ENCODE measurements at places on chromosomes 11 and 22. TPM values are rescaled to one million over a fixed set of nuclear protein-coding genes. Genes with fewer than 3 reads are reported as not detected.

APOA5 gene
- not detected for polyA plus RNA-seq

GRCh38 chr11:61730240-61730994 lies 22.0 kb upstream of the MYRF start:
- no peak for DNase-seq

- no peak for DNase-seq
Measured at GRCh38 chr11:110131386-110132123, 38.4 kb downstream of the ZC3H12C start.

- DNase-seq = no peak
Measured at GRCh38 chr11:8811571-8811970, 99.4 kb upstream of the AKIP1 start.

GRCh38 chr11:61110255-61111049 lies 8.2 kb downstream of the CD5 start:
- no peak for DNase-seq

SSH3 gene
- polyA plus RNA-seq = 4.5 TPM

CFAP300 gene
- not detected for polyA plus RNA-seq

DNA sequence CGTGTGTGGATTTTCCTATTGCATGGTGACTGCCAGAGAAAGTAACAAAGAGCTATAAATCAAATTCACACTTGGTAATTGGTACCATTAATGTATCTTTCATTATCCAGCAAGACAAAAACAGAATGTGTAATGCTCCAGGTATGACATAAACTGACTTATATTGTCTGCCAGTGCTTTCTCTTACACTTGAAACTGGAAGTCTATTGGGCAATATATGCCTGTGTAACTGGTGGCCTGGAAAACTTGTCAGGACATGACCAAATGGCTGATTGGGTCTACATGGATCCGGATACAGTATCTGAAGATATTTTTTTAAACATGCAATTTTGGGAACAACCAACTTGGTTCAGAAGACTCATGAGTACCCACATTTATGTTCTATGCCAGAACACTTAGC lies 174.6 kb upstream of the ARHGAP42 start:
- no peak for DNase-seq

GRAMD1B gene
- polyA plus RNA-seq = 0.76 TPM

DNA sequence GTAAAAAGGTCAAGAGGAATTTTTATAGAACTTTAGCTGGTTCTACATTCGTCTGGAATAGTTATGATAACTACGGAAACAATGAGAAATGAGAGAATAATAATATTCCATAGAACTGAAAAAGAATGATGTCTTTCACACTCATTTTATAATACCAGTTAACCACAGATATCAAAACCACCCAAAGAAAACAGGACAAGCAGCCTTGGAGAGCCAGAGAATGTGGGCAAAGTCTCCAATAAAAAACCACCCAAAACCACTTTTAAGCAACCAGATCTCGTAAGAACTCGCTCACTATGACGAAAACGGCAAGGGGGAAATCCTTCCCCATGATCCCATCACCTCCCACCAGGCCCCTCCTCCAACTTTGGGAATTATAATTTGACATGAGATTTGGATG lies 60.8 kb downstream of the ARHGAP32 start:
- DNase-seq = no peak

DNA sequence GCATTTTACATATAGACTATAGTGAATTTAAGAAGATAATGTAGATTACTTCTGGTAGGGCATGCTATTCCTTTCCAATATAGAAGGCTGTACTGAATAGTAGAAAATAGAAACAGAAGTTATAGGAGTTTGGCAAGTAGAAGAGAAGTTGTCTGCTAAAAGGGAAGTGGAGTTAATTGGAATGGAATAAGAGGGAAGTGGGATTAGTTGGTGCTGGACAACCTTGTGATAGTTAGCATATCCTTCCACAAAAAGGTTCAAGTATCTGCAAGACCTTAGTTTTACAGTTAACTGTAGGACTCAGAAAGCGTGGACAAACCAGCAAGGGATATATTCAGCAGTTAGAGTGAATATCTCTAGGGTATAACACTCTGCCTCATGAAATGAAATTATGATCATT lies 185.5 kb downstream of the SWAP70 start:
- no peak for DNase-seq

DERL3 gene
- not detected for polyA plus RNA-seq

DNA sequence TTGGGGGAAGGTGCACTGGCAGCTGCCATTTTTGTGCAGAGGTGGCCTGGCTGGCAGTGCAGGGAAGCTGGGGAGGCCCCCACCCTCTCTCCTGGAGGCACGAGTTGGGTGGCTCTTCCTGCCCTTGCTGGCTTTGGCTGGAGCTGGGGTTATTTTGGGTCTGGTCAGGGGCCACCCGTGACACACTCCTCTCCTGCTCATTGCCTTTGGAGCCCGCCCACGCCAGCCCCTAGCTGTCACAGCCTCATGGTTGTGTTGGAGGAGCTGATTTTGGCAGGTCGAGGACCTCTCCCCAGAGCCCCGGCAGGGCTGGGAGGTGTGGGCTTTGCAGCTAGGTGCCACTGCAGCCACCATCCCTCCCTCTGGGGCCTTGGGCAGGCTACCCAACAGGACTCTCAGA lies 21.5 kb downstream of the FBLN1 start:
- DNase-seq = no peak

DNA sequence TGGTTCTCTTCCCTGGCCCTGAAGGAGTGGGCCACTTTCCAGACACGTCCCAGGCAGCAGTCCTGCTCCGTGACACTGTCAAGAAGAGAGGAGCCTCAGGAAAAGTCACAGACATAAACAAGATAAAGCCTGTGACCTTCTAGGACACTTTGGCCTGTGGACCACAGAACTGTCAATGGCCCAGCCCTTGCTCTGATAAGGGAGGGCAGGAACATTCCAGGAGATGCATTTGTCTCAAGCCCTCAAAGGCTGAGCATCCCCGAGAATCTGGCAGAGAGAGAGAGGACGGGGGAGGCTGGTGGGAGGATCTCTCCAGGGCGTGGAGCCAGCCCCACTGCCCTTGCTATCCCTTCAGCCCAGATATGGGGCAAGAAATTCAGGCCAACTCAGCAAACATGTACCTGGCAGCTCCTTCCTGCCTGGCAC lies 476.4 kb downstream of the INSC start:
- no peak for DNase-seq

DNA sequence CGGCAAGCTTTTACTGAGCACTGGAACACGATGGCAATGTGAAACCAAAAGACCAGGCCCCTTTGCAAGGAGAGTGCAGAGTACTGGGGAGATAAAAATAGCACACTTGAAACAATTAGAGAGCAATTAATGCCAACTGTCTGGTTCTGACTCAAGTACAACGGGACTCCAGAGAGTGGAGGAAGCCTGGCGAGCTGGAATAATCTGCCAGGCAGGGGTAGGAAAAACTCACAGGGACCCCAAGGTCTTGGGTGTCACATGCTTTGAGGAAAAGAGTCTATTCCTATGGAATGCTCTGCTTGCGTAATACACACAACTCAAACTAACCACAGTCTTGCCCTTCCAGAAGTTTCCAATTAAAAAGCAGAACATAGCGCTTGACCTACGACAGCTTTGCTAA lies 113.0 kb upstream of the CLMP start:
- no peak for DNase-seq

DNA sequence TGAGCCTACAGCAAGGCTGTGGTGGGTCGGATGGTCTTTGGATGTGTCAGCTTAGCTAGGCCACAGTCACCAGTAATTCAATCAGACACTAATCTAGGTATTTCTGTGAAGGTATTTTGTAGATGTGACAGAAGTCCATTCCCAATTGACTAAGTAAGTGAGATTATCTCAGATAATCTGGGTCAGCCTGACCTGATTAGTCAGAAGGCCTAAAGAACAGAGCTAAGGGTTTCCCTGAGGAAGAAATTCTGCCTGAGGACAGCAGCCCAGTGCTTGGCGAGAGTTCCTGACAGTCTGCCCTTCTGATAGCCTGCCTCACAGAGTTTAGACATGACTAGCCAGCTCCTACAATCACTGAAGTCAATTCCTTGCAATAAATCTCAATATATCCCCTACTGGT lies 28.7 kb downstream of the GUCD1 start:
- no peak for DNase-seq

DNA sequence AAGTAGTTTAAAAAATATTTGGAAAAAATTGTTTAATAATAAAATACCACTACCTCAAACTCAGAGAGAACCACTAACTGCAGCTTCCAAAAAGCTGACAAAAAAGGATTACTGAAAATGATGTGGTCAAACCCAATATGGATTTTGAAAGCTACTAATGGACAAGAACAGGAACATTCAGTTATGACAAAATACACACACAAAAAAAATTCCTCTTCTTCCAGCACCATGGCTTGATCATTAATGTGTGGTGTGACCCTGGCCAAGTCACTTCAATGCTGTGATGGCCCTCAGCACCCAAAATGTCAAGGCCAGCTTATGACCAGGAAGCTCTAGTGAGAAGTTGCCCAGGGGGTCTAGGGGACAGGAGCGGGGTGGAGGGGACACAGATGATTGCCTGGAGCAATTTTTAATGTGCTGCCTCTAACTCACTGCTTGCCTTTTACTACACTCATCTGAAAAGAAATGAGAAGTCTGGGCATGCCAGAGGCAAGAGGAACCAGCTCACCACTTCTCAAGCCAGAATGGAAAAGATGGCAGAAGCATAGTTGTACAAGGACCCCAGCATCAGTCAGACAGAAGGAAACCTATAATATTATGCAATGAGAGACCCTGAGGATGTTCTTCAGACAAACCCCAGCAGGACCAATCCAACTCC lies 2.2 kb downstream of the SMCO4 start:
- DNase-seq = no peak

GRCh38 chr11:117837070-117837776 lies 12.7 kb upstream of the FXYD2 start:
- DNase-seq = no peak

DNA sequence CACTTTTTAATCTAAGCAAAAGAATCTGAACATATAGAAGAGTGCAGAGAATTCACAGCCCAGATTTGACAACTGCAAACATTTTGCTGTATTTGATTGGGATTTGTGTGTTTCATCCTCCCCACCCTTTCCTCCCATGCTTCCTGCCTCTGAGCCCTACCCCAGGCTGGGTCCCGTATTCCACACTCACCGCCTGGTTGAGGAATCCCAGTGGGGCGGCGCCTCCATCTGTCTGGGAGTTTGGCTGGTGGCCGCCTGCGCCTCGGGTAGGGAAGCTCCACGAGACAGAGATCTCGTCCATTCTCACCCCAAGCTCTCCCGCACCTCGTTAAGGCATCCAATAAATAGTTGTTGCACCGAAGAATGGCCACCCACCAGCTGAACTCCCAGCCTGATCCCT lies 105.9 kb upstream of the SLC22A12 start:
- DNase-seq = no peak

TXN2 gene
- 158 TPM for polyA plus RNA-seq

- no peak for DNase-seq
Measured at GRCh38 chr11:13949876-13950275, 12.6 kb upstream of the SPON1 start.

GRCh38 chr22:30934053-30934452 lies 34.5 kb downstream of the MORC2 start:
- no peak for DNase-seq

IGLL1 gene
- not detected for polyA plus RNA-seq

PNPLA3 gene
- polyA plus RNA-seq = not detected

DNA sequence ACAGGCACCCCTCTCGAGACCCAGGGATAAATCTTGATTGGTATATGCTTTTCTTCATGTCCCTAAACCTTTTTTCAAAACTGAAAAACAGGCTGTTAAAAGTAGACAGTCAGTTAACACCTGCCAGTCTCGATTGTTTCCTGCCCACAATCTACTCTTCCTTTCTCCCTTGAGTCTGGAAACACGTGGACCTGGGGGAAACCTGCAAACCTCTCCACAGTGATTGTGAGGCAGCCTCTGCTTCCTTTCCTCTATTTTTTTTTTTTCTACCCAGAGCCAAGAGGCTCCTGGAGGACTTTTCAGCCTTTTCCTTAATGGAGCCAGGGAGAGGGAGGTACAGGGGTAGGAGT lies 69.4 kb upstream of the CLMP start:
- DNase-seq = no peak

Data from naive thymus-derived CD8-positive, alpha-beta T cell (primary cell).